Stimulated activated naive CD4-positive, alpha-beta T cell (primary cell): ENCODE measurements at places on chromosomes 6 and 20.

DNA sequence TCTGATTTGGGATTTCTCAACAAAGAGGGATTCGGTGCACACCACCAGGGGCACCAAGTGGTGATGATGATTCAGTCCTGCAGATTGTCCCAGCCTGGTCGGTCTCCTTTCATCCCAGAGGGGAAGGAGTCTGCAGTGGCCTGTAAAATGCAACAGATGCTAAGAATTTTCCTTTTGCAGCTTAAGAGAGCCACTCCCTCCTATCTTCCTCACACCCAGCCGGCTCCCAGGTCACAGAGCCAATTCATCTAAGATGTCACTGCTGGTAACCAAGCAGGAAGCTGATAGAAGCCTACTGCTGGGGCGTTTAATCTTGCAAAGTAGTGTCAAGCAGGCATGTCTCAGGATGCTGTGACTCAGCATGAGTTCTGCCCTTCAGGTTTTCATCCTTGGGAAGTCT, 203.8 kb upstream of the LRFN2 start:
- DNase-seq: no peak

DNA sequence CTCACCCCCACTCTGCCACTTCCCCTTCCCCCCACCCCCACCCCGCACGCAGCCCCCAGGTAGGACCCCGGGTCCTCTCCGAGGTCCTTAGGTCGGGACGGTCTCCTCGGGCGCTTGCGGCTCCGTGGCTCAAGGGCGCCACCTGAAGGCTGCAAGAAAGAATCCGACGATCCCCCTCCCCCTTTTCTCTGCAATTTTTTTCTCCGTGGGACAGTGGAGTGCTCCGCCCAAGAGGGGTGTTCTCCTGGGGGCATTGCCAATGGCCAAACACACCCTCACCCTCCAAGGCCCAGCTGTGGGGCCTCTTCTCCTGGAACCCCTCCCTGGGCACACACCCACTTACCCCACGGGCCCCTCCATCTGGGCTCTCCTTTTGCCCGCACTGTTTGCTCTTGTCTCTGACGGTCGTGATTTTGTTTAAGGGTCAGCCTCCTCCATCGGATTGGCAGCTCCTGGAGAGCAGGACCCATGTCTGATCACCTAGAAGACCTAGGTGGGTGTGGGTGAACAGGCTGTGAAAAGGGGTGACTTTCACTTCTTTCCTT, 1.1 kb upstream of the TMEM74B start:
- no peak for DNase-seq

- peak; percentile 41 for DNase-seq
These were observed 65.7 kb upstream of the TOP1 start for GRCh38 chr20:40962733-40963504.

DNA sequence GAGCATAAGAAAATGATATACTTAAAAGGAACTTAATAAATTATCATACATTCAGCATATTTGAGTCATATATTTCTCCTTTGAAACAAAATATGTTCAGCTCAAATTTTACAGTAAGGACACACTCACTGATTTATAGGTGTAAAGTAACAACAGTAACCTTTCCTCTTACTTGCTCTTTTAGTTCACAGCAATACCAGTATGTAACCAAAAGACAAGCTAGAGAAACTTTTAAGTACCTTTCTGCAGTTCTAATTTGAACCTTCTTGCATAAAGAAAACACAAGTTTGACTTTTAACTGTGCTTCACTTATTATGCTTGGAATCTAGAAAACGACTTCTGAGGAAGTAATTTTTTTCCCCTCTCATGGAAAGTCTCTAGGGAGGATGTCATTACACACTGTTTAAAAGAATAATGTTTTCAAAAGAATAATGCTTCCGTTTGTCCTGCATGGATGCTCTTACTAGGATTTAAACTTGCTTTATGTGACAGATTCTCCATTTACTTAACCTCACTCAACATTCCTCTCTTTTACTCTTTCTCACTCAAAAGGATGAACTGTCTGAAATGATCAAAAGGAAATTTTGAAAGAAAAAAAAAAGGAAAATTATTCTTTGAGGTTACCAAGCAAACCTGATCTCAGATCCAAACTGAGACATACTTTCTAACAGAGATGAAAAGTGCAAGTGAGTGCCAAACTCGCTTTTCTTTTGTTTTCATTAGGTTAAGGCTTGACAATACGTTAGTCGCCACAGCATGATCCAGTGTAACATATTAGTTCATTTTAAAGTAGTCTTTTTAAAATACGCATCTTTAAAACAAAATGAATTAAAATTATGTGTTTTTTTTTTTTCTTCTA, 22.4 kb upstream of the CALHM6 start:
- no peak for DNase-seq

GRCh38 chr6:30136570-30137286, 788 bp downstream of the TRIM40 start:
- DNase-seq: no peak

DNA sequence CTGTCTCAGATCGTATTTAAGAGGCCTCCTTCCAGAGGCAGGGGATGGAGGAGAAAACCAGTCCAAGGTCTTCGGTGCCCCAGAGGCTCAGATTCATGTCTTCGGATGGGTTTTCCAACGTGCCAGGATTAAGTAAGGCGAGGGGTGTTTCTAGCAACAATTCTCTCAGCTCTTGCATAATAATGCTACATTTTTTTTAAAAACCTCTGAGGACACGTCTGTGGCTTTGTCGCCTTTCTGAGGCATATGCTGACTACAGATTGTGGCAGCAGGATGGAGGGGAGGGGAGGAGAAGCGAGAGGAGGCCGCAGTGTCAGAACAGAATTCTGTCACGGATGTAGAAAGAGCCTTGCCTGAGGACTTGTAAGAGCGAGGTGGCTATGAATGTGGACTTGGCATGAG, 17.7 kb upstream of the CCDC167 start:
- DNase-seq: peak; percentile 86

DNA sequence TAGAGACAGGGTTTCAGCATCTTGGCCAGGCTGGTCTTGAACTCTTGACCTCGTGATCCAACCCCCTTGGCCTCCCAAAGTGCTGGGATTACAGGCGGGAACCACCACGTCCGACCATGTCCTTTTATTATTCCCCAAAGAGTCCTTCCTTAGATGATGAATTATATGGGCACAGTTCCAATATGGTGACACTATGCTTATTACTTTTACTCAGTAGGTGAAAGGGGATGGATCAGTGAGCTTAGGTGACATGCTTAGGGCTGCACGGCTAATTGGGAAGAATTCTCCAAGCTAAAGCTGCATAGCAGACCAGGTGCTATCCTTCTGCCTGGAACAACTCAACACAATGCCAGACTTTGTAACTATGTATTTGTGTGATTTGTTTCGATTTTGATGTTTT, 38.2 kb upstream of the TFAP2C start:
- no peak for DNase-seq

- DNase-seq: no peak
These were observed 104.4 kb upstream of the PRL start for GRCh38 chr6:22401206-22401605.

DNA sequence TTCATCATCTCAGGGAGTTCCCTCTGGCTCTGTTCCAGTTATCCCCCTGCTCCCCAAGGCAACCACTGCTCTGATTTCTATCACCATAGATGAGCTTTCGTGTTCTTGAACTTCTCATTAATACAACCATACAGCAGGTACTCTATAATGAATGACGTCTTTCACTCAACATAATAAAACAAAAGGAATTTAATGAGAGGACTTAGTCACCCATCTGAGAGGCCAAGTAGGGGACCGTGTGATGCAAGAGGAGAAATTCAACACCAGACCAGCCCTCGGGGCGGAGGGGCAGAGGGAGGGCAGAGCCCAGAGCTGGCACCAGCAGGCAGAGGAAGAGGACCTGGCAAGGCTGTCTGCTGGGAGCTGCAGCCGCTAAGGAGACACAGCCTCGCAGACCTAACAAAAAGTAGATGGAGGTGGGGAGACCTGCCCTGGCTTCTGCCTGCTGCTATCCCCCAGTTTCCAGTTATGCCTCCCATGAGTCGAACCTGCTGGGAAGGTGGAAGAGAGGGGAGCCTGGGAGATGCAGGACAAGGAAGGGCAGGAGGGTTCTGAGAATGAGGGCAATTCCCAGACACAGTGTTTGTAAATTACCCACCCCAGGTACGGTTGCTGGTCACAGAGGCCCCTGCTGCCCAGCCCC, 13.8 kb downstream of the CCN5 start:
- no peak for DNase-seq

- no peak for DNase-seq
These were observed 144.6 kb upstream of the BMP5 start for GRCh38 chr6:56019973-56020372.

DNA sequence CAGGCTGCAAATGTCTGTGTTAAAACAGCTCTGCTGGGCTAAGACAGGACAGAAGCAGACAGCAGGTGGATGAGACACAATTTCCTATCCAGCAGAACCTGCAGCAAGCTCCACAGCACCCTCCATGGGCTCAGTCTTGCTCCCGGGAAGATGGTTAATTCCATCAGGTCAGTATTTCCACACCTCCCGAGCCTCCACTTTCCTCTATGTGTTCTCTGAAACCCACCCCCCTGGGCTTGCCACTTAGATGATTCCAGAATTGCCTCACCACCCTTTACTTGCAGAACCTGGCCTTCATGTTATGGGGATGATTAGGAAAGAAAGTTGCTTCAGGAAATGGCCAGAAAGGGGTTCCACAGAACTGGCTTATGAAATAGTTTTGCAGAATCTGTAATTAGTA, 43.8 kb downstream of the ERMARD start:
- no peak for DNase-seq

DNA sequence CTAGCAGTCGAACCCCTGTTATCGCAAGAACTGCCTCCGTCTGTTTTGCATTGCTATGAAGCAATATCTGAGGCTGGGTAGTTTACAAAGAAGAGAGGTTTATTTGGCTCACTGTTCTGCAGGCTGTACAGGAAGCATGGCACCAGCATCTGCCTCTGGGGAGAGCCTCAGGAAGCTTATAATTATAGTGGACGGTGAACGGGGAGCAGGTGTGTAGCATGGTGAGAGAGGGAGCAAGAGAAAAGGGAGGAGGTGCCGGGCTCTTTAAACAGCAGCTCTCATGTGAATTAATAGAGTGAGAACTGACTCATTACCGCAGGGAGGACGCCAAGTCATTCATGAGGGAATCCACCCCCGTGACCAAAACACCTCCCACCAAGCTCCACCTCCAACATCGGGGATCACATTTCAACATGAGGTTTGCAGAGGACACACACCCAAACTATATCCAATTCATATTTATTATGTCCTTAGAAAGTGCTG, 172.6 kb upstream of the KCNG1 start:
- no peak for DNase-seq

DNA sequence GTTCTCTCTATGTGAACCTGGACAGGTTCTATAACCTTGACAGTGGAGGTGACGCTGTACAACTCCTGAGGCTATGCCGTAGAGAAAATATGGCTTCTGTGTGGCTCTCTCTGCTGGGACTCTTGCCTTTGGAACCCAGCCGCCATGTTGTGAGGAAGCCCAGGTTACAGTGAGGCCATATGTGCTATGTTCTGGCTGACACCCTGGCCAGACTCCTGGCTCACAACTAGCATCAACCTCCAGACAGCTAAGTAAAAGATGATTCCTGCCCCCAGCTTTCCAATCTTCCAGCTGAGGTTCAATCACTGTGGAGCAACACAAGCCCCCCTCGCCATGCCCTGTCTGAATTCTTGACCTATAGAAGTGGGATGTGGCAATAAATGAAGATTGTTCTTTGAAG, 57.0 kb downstream of the PPP1R3G start:
- no peak for DNase-seq

DNA sequence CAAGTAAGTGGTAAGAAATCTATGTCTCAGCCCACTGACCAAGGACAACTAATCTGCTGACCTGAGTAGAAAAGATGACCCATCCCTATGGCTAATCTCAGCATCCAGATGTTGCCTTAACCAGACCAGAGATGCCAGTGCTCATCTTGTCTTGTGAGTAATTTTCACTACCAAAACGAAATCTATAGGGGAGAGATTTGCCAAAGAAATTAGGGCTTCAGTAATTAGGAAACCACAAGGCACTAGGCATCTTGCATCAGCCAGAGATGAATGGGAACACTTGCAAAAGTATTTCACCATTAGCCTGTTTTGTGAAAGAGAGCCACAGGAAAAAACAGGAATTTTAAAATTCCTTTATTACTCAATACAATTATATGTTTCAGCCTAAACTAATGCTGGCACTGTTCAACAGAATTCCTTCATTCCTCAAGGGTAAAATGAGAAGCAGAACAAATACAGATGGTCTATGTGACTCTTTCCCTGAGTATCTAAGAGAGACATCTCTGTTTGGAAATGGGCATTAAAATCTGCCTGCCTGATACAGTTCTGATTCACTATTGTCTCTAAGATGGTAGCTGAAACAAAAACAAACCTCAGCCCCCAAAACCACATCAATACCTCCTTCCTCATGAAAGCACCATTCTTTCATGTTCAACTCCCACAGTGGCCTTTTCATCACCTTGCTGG, 87.8 kb downstream of the GMDS start:
- no peak for DNase-seq

- DNase-seq: no peak
These were observed 33.9 kb upstream of the TBX18 start for GRCh38 chr6:84798257-84798656.

DNA sequence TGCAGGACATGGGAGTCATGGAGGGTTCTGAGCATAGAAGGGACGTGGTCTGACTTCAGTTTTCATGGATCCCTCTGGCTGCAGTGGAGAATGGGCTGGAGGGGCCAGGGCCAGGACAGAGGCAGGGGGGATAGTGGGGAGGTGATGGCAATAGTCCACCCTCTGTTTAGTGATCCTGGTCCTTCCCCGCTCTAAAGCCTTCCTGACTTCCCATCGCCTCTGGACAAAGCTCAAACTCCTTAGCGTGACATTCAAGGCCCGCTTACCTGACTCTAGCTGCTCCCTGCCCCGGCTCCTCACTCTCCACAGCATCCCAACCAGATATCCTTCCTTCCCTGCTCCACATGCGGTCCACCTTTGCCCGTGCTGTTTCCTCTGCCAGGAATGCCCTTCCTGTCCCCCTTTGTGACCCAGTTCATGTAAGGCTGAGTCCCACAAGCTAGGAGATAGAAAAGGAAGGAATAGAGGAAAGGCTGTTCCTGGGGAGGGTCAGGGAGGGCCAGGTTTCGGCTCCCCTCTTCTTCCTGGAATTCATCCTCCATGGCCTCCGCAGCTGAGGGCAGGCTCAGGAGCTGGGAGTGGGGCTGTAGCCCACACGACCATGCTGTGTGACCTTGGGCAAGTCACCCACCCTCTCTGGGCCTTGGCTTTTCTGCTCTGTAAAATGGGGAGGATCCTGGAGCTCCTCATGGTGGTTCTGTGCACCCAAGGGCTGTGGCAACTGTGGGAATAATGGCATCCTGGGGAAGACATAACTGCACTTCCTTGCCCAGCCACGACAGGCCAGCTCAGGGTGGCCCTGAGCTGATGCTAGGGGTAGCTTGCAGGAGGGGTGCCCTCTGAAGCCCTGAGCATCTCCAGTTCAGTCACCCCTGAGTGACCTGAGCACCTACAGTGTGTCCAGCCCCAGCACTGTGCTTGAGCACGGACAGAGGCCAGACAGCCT, 116.1 kb downstream of the CEBPB start:
- DNase-seq: no peak

GRCh38 chr6:86010915-86011786, 368.5 kb upstream of the SYNCRIP start:
- DNase-seq: no peak

- DNase-seq: no peak
These were observed 141.3 kb downstream of the FUT9 start for GRCh38 chr6:96157018-96157565.
